Chondrocyte (in vitro differentiated cells): ENCODE measurements at places on chromosomes 12 and 14.
A peak's percentile ranks its signal among the peaks of the same experiment; 100 is the strongest.

- DNase-seq, result no peak
- H3K27ac ChIP-seq, result no peak overlapping the region
- H3K4me1 ChIP-seq, result no peaks in the 10 kb centered on the region
- peaks cover 28% of the 10 kb centered on the region for H3K27me3 ChIP-seq
- H3K36me3 ChIP-seq, result no peaks in the 10 kb centered on the region
Observed at GRCh38 chr14:99075061-99075460, 196.9 kb downstream of the BCL11B start.

DNA sequence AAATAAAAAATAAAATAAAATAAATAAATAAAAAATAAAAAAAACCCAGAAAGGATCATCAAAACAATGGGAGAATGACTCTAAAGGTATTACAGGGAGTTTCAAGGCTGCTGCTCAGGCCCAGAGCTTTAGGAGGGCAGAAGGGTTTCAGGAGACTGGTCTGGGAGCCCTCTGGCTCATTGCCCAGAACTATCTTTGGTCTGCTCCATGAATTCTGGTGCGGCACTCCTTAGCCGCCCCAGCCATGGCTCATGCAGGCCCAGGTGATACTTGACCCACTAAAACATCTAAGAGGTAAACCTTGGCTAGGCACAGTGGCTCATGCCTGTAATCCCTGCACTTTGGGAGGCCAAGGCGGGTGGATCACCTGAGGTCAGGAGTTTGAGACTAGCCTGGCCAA lies 14.7 kb upstream of the TMED10 start:
- H3K27ac ChIP-seq, result no peak overlapping the region
- no peak overlapping the region for H3K4me3 ChIP-seq
- peaks cover 2% of the 10 kb centered on the region for H3K4me1 ChIP-seq
- DNase-seq, result no peak

GRCh38 chr14:56754921-56755320 lies 55.4 kb downstream of the OTX2 start:
- H3K27me3 ChIP-seq, result peaks cover 10% of the 10 kb centered on the region
- H3K36me3 ChIP-seq, result no peaks in the 10 kb centered on the region
- H3K4me1 ChIP-seq, result no peaks in the 10 kb centered on the region

GRCh38 chr12:20268771-20269170 lies 99.6 kb upstream of the PDE3A start:
- peaks cover 62% of the 10 kb centered on the region for H3K4me1 ChIP-seq
- H3K4me3 ChIP-seq, result no peak overlapping the region
- no peaks in the 10 kb centered on the region for H3K27me3 ChIP-seq
- peaks cover 2% of the 10 kb centered on the region for H3K36me3 ChIP-seq
- H3K27ac ChIP-seq, result no peak overlapping the region
- DNase-seq, result no peak

DNA sequence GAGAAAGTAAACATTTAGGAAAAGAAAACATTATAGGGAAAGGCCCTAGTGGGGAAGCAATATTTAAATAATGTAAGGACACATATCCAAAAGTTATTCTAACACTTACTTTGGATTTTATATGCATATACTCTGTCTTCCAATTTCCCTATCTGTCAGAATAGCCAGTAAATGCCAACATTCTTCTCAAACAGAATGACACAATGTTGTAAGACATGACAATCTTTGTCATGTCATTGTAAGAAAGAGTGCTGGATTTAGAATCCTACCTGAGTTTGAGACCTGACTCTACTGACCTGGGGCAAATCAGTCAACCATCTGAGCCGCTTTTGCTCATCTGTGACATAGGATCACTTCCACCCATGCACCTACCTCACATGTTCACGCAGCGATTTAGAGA lies 198.3 kb downstream of the PHLDA1 start:
- no peaks in the 10 kb centered on the region for H3K36me3 ChIP-seq
- peaks cover 30% of the 10 kb centered on the region for H3K4me1 ChIP-seq
- H3K4me3 ChIP-seq, result no peak overlapping the region
- DNase-seq, result no peak
- H3K27me3 ChIP-seq, result no peaks in the 10 kb centered on the region

DNA sequence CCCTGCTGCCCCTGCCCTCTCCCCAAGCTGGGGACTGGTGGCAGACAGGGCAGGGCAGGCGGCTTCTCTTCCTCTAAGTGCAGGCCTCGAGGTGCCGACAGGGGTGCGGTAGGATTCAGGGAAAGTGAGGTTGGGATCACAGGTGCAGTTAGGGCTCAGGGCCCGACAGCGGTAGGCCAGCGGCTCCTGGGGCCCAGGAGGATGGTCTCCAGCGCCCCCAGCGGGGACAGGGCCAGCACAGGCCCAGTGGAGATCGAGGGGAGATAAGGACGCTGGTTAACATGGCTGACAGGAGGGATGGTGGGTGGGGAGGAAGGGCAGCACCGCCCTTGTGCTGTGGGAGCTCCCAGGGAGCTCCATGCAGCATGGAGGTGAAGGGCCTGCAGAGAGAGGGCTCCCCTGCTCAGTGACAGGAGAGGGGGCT lies 935 bp upstream of the CRIP1 start:
- no peaks in the 10 kb centered on the region for H3K27me3 ChIP-seq
- no peaks in the 10 kb centered on the region for H3K36me3 ChIP-seq
- DNase-seq, result no peak

- H3K27ac ChIP-seq, result no peak overlapping the region
- no peak for DNase-seq
- H3K36me3 ChIP-seq, result no peaks in the 10 kb centered on the region
- H3K4me3 ChIP-seq, result no peak overlapping the region
- peaks cover 4% of the 10 kb centered on the region for H3K4me1 ChIP-seq
Observed at GRCh38 chr12:26869908-26870459, 37.0 kb upstream of the ITPR2 start.

GRCh38 chr14:50062438-50063085 lies 53.8 kb downstream of the VCPKMT start:
- H3K4me3 ChIP-seq, result peak overlapping the region; percentile 1
- no peaks in the 10 kb centered on the region for H3K27me3 ChIP-seq
- peak overlapping the region; percentile 96 for H3K27ac ChIP-seq
- H3K36me3 ChIP-seq, result no peaks in the 10 kb centered on the region
- H3K4me1 ChIP-seq, result peaks cover 56% of the 10 kb centered on the region

DNA sequence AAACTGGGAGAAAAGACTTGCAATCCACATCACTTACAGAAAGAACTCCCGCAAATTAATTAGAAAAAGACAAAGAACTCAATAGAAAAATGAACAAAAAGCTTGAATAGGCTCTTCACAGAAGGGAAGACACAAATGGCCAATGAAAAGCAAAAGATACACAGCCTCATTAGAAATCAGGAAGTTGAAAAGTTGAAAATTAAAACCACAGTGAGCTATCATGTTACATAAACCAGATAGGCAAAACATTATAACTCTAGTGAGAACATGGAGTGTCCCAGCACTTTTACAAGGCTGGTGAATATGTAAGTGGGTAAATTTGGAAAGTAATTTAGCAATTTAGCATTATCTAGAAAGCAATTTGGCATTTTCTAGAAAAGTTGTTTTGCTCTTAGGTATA lies 158.4 kb upstream of the RASSF8 start:
- H3K27me3 ChIP-seq, result no peaks in the 10 kb centered on the region
- H3K4me3 ChIP-seq, result no peak overlapping the region
- H3K4me1 ChIP-seq, result no peaks in the 10 kb centered on the region
- H3K27ac ChIP-seq, result no peak overlapping the region
- DNase-seq, result no peak

DNA sequence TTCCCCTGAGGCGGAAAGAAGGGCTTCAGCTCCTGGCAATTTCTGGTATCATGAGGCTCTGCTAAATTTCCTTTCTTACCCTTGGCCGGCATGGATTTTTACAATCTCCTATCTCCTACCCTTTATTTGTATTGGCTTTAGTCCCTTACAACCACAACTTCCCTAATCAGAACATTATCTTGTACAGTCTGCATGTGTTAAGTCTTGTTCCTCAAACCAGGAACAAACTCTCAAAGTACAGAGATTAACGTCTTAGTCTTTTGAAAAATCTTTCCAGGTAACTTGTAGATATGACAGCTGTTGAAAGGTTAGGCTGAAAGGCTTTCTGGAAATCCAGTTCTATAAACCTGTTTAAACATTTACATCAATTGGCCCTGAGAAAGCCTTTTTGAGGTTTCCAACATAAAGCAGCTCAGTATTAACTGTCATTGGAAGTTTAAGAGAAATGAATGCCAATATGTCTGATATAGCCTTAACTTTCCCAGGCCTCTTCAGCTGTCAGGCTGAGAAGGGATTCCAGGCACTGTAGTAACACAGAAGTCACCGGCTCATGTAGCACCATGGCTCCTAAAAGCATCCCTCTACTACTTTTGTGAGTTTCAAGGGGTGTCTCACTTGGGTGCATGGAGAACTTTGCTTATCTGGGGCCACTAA lies 360.5 kb downstream of the FUT8 start:
- no peak overlapping the region for H3K4me3 ChIP-seq
- no peak overlapping the region for H3K27ac ChIP-seq
- no peaks in the 10 kb centered on the region for H3K4me1 ChIP-seq
- H3K36me3 ChIP-seq, result peaks cover 1% of the 10 kb centered on the region

- H3K4me3 ChIP-seq, result no peak overlapping the region
- H3K36me3 ChIP-seq, result peaks cover 51% of the 10 kb centered on the region
- no peak for DNase-seq
- peaks cover 76% of the 10 kb centered on the region for H3K4me1 ChIP-seq
- no peaks in the 10 kb centered on the region for H3K27me3 ChIP-seq
- H3K27ac ChIP-seq, result peak overlapping the region; percentile 71
Observed at GRCh38 chr12:108845696-108846095, 11.7 kb downstream of the SSH1 start.

DNA sequence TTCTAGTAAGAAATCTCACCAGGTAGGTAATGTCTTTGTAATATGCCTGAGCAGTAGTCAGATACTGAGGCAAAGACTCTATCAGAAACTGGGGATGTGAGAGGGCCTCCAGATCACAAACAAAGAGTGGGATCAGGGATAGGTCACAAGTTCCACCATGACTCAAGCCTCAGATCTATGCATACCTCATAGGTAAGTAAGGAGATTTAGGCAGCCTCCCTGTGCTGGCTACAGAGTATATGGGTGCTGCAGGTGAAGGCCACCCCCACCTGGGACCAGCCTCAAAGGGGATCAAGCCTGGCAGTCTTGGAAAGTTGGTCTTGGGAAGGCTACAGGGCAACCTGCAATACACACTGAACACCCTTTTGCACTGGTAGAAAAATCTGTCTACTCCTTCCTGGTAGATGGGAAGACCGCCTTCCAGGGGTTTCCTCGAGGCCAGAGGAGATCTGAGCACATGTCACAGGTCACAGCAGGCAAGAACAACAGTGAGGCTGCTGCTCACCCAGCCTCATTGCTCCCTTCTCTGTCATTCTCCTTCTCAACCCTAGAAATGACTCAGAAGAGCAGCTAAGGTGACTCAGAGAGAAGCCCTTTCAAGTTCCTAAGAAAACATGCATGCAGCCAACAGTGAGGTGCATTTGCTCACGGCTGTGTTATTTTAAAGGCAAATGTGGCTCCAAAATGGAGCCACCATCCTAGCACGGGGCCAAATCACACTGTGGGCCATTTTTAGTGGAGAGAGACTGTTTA lies 143.4 kb upstream of the CDKN3 start:
- H3K27ac ChIP-seq, result peak overlapping the region; percentile 69
- no peaks in the 10 kb centered on the region for H3K36me3 ChIP-seq
- H3K27me3 ChIP-seq, result no peaks in the 10 kb centered on the region
- H3K4me1 ChIP-seq, result peaks cover 47% of the 10 kb centered on the region

- H3K36me3 ChIP-seq, result no peaks in the 10 kb centered on the region
- DNase-seq, result no peak
- no peaks in the 10 kb centered on the region for H3K4me1 ChIP-seq
- H3K27me3 ChIP-seq, result peaks cover 4% of the 10 kb centered on the region
- H3K4me3 ChIP-seq, result no peak overlapping the region
Observed at GRCh38 chr12:125256634-125256936, 191.3 kb downstream of the AACS start.

- H3K27me3 ChIP-seq, result no peaks in the 10 kb centered on the region
- H3K4me3 ChIP-seq, result no peak overlapping the region
- peaks cover 3% of the 10 kb centered on the region for H3K36me3 ChIP-seq
- no peak for DNase-seq
Observed at GRCh38 chr12:89856431-89856830, 147.8 kb upstream of the ATP2B1 start.

DNA sequence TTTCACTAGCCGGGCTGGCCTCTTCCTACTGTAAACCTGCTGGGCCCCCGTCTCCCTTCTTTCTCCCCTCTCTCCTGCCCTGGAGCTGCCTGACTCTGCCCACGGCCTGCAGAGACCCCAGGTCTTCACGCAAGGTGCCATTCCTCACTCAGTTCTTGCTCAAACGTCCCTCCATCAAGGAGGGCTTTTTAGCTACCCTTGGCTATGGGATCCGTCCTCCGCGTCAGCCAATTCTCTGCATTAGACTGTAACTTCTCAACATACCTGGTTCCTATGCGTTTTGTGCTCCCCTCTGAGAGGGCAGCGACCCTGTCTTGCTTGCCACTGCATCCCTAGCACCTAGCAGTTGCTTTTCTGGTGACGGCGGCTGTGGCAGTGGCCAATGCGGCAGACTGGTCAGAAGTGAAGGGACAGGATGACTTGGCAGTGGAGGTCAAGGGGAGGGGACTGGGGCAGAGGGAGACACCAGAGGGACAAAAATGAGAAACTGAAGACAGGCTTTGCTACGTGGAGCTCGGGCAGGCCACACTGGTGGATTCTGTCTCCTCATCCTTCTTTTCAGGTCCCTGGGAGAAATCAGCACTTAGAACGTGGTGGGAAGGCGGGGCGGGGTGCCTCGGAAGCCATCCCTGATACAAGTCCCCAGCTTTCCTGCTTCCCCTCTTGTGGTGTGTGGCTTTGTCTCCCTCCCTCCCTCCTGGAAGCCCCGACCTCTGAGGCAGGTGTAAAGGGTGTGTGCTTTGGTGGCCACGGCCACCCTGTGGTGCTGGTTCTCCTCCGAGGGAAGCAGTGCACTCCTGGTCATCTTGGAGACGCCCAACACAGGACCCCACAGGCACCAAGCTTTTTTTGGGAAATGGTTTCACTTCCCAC lies 1.8 kb downstream of the B3GNT4 start:
- peak overlapping the region; percentile 60 for H3K4me3 ChIP-seq
- no peak for DNase-seq
- peaks cover 8% of the 10 kb centered on the region for H3K27me3 ChIP-seq

GRCh38 chr12:92133795-92134637 lies 11.6 kb downstream of the BTG1 start:
- H3K36me3 ChIP-seq, result peaks cover 1% of the 10 kb centered on the region
- no peak for DNase-seq
- no peaks in the 10 kb centered on the region for H3K27me3 ChIP-seq

GRCh38 chr12:8011331-8011730 lies 21.2 kb upstream of the FOXJ2 start:
- H3K4me3 ChIP-seq, result no peak overlapping the region
- H3K4me1 ChIP-seq, result peaks cover 3% of the 10 kb centered on the region
- no peak for DNase-seq
- H3K36me3 ChIP-seq, result peaks cover 1% of the 10 kb centered on the region
- no peak overlapping the region for H3K27ac ChIP-seq

GRCh38 chr14:50476134-50476533 lies 56.2 kb downstream of the MAP4K5 start:
- DNase-seq, result no peak
- no peak overlapping the region for H3K4me3 ChIP-seq
- no peaks in the 10 kb centered on the region for H3K27me3 ChIP-seq

- no peaks in the 10 kb centered on the region for H3K4me1 ChIP-seq
- no peak overlapping the region for H3K27ac ChIP-seq
- no peak overlapping the region for H3K4me3 ChIP-seq
- no peak for DNase-seq
- peaks cover 6% of the 10 kb centered on the region for H3K27me3 ChIP-seq
Observed at GRCh38 chr14:70173569-70173968, 15.2 kb downstream of the SLC8A3 start.
